ENCODE measurements at places on chromosomes 12 and 14. TPM values are rescaled to one million over a fixed set of nuclear protein-coding genes. Genes with fewer than 3 reads are reported as not detected.

DNA sequence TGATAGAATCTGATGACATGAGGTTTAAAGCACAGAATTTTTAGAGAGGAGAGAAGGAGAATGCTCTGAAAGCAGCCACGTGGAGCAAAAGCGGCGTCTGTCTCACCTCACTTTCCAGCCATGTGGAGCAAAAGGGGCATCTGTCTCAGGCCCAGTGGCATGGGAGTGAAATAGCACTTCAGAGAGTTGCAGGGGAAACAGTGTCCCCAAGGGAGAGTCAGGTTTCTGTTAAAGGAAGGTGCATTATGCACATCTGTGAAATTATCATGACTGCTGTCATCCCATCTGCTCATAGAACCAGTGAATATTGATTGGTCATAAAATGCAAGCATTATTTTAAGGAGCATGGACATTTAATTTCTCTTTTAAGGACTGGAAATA is 124.0 kb downstream of the BICD1 start:
- H3K36me3 ChIP-seq = peaks cover 2% of the 10 kb centered on the region
- no peak overlapping the region for H3K27ac ChIP-seq
- peaks cover 3% of the 10 kb centered on the region for H3K4me1 ChIP-seq

Gene SLC4A8
- total RNA-seq = 17.5 TPM

Gene SMIM10L1
- total RNA-seq = 12.3 TPM

Gene CCDC177
- 0.24 TPM for total RNA-seq

Measured in mesothelial cell of epicardium (in vitro differentiated cells).